ENCODE measurements at places on chromosomes 12 and 14. TPM values are rescaled to one million over a fixed set of nuclear protein-coding genes. Genes with fewer than 3 reads are reported as not detected.

DPF3 gene
- 0.18 TPM for total RNA-seq

LETMD1 gene
- 21.8 TPM for total RNA-seq

OVCH1 gene
- total RNA-seq: not detected

VSX2 gene
- total RNA-seq: not detected

ADAM20 gene
- not detected for total RNA-seq

TEAD4 gene
- total RNA-seq: 18.7 TPM

PTPN6 gene
- total RNA-seq: 22.5 TPM

DHH gene
- total RNA-seq: not detected

CYP27B1 gene
- total RNA-seq: 52.1 TPM

DNAI7 gene
- total RNA-seq: 0.07 TPM

Measured in foreskin keratinocyte (primary cell).